Stimulated activated CD8-positive, alpha-beta memory T cell treated with anti-CD3 and anti-CD28 coated beads, Interleukin-15, amount 100 ng/mL, for 1 hour (primary cell): ENCODE measurements at places on chromosomes 13 and 19.

- no peak for DNase-seq
Measured at GRCh38 chr13:83883061-83883523, 818 bp upstream of the SLITRK1 start.

GRCh38 chr19:12834976-12835757 is 788 bp upstream of the RTBDN start:
- DNase-seq = no peak

DNA sequence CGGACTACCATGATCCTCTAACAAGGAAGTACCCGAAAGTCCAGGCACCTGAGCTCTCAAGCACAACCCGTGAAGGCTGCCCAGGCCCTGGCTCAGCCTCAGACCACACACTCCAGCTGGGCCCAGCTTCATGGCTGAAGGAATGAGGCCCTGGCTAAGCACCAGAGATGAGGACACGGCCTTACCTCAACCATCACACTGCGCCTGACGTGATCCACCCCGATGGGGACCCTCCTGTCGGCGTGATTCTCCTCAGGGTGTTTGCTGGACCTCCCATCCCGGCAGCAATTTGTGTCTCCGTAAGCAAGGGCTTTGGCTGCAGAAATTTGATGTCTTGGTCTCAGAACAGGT is 56.5 kb downstream of the F2RL3 start:
- no peak for DNase-seq

- no peak for DNase-seq
Measured at GRCh38 chr13:46160471-46161066, 21.4 kb downstream of the LCP1 start.

DNA sequence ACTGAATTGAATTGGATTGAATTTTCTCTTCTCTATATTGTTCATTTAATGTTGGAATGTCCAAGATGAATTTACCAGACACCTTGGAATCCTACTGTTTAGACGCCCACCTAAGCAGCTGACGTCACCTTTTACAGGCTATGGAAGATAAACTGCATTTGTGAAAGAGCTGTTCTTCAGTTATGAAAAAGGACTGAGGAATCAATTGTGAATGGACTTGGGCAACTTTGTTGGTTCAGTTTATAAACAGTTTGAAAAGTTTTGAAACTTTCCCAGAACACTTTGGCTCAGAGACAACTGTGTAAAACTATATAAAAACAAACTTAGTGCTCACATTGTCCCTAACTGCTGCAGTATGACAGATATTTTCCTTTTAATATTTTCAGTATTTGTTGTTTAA is 590.8 kb upstream of the SPRY2 start:
- no peak for DNase-seq

DNA sequence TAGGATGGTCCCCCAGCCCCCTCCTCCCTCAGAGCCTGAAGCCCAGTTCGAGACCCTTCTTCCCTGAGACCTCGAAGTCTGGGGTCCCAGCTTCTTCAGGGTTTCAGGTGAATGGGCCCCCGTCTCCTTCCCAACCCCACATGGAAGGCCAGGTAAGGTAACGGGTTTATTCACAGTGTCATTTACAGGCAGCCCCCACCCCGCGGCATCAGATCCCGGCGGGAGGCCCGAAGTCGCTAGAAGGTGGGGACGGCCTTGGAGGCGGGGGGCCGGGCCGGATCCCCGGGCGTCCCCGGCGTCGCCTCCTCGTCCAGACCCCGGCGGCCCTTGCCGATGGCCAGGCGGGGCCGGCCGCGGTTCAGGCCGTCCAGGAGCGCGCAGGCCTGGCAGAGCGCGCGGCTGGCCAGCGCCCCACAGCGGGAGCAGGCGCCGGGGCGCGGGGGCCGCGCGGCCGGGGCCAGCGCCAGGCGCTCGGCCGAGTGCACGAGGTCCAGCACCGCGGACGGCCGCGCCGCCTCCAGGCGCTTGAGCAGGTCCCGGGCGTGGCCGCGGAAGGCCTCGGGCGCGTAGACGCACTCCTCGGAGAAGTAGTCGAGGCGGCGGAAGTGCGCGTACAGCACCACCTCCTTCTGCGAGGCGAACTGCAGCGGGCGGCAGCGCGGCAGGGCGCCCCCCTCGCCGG is 9.7 kb downstream of the CTU1 start:
- DNase-seq = no peak

- DNase-seq = no peak
Measured at GRCh38 chr19:50894478-50895356, 16.5 kb downstream of the KLK4 start.

DNA sequence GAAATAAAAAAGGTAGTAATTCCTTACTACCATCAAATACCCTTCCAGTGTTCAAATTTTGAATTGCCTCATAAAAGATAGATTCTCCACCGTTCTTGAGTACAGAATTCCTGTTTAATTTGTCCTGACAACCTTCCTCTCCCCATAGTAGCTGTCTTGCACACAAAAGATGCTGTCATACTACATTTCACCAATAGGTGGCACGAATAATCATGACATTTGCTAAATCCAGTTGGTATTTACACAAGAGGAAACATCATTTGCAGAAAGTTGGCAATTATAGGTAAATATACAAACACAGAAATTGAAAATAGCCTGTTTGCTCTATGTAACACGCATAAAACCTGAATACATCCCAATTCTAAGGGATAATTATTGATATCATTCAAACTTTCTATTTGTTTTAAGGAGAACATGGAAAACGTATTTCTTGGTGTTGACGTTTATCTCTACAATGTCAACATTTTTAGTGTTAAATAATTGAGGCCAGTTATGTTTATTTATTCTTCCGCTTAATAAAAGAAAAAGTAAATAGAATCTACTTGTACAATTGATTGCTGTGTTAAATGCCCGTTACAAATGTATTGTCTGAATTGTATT is 58.3 kb upstream of the CLDN10 start:
- DNase-seq = no peak

- DNase-seq = no peak
Measured at GRCh38 chr19:34990578-34991192, 9.4 kb upstream of the GRAMD1A start.

DNA sequence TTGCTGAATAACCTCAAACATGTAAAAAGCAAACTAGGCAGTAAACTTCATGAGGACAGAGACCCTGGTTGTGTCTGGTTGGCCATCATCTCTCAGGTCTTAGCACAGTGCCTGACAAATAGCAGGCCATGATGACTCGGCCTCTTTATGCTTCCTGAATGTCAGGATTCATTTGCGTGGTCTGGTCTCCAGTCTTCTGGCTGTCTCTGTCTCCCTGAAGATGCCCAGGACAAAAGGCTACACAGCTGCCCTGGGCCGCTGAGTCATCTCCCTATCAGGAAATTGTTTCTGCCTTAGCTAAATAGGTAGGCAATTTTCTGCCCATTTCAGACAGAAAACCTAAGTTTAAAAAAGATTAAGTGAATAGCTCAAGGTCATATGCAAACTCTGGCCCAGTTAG is 84.1 kb upstream of the FNDC3A start:
- no peak for DNase-seq

GRCh38 chr13:49369866-49370265 is 74.0 kb downstream of the CAB39L start:
- DNase-seq = no peak

DNA sequence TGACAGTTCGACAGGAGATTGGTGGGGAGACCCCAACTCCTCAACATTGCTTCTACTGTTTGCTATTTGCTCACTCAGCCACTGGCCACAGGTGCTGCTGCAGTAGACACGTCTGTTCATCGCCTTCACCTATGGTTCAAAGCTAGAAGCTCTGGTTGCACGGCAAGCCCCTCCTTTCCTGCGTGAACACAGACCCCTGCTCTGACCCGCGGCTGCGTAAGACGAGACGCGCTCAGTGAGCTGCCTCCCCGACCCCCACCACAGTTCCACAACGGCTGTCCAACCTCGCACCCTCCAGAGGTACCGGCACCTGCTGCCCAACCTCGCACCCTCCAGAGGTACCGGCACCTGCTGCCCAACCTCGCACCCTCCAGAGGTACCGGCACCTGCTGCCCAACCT is 6.8 kb downstream of the RASA3 start:
- DNase-seq = no peak

- DNase-seq = peak; percentile 60
Measured at GRCh38 chr19:21474671-21475181, 30.7 kb upstream of the ZNF429 start.

- DNase-seq = no peak
Measured at GRCh38 chr19:42362342-42362741, 27.8 kb downstream of the CNFN start.

DNA sequence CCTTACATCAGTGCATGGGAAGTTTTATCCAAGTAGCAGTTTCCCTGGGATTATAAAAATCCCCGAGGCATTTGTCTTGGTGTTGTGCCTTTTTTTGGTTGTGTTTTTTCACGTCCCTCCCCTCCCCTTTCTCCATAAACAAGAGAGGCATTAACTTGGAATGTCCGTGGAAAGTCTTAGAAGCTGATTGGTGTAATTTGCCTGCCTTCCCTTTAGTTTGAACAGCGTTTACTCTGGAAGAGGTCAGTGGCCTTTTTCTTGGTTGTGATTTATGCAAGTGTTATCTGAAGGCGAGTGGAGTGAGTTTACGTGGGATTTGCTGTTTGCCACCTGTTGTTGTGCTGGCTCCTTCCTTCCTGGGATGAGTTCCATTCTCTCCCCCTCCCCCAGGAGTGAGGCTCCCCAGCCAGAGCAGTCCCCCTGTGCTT is 7.2 kb downstream of the ACTN4 start:
- DNase-seq = no peak

DNA sequence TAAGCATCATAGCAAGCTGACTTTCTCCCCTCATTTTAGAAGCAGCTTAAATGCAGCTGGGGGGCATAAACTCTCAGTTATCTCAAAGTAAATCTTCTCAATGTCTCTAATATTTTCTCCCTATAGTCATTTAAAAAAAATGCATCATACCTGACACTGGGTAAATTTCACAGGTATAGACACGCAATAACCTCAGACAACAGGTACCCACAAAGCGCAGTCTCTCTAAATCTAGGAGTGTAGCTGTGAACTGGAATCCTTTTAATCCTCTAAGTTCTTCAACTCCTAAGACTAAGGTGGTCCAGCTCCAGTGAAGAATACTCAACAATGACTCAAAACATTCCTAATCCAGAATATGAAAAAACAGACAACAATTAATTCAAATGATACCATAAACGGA is 141.2 kb downstream of the MYCBP2 start:
- DNase-seq = no peak

DNA sequence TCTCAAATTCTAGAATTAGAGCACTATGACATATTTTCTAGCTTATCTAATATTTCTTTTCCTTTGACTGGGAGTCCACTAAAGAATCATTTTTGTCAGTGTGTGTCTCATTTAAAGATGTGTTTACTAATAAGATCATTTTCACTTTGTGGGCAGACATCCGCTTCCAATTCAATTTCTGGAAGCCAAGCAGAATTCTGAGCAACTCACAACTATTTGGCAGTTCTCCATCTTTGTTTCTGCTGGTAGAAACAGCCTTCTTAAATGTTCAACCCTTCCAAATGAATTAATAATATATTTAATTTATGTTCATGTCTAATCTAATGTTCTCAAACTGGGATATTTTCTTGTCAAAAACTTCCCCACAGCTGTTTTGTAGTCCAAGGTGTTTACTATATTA is 411.8 kb downstream of the KCTD12 start:
- no peak for DNase-seq

DNA sequence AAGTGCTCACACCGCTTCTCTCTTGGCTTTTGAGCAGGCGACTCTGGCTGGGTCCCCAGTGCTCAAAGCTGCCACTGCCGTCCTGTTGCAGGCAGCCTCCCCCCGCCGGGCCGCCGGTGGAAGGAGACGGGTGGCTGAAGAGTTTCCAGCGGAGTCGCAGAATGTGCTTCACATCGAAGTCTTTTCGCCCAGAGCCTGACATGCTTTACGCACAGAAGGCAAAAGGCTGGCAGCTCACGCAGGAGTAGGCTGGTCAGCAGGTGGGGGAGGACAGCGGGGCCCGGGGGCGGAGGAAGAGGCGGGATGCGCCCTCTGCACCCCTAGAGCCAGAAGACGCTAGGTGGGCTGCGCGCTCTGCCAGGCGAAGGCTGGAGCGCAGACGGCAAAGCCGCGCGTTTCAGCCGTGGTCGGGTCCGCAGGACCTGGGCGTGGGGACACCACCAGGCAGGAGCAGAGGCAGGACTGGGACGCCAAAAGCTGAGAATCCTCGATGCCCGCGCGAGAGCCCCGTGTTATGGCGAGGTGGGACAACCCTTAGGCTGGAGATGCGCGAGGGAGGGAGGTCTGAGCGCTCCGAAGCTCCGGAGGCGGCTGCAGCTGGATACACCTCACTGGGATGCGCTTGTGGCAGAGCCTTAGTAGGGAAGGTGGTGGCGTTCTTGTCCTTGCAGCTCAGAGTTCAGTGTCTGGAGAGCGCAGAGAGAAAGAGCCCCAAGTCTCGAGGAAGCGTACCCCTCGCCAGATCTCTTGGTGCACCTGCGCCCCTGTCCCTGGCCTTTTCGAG is at the start of gene ATXN8OS:
Gene ATXN8OS (plus strand): TSS at position 329 of the 784 bp plus-strand sequence.
- DNase-seq = no peak

DNA sequence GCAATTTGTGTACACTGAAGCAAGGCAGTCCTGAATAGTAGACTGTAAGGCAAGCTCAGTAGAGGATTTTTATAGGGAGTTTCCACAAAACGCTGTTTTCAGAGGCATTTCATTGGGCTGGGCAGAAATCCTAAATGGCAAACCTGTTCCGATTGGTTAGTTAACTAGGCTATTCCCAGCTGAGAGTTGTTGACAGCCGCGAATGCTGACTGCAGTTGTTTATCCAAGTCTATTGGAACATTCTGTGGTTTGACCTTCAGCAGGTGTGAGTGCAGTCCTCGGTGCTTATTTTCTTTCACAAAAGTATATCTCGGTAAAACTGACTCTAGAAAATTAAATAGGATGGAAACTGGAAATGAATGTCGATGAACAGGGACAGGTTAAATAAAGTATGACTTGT is 45.4 kb downstream of the TPT1 start:
- no peak for DNase-seq

DNA sequence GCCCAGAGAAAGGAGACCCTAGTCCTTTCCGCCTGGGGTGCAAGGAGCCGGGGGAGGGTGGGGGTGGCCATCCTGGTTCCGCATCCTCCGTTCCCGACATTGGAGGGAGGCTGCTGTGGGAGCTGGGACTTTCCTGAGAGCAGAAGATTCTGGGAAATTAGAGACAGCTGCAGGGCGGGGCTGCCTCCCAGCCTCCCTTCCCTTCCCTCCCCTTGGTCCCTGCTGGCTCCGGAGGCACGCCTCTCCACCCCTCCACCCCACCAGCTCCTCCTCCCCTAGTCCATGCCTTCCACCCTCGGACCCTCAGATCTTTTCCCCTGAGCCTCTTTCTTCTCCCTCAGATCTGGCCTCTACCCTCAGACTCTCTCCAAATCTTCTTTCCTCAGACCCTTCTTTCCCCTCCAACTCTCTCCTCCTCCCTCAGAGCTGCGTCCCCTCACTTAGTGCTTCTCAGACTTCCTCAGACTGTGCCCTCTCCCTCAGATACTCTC is 3.1 kb upstream of the BCL3 start:
- no peak for DNase-seq

- DNase-seq = no peak
Measured at GRCh38 chr19:54247106-54247930, 4.7 kb upstream of the LILRA6 start.
